Activated naive CD4-positive, alpha-beta T cell treated with anti-CD3 and anti-CD28 coated beads, Interleukin-2, amount 10 ng/mL, durations not matched to agents 5 hours and 36 hours (primary cell): ENCODE measurements at places on chromosomes 1 and 21. TPM values are rescaled to one million over a fixed set of nuclear protein-coding genes. Genes with fewer than 3 reads are reported as not detected.

Gene KIF21B
- total RNA-seq = 109 TPM

Gene ERG
- total RNA-seq = not detected

Gene HHAT
- total RNA-seq = 2.4 TPM

Gene OR2L8
- not detected for total RNA-seq

Gene PCSK9
- not detected for total RNA-seq

Gene NCDN
- 16.9 TPM for total RNA-seq
